ENCODE measurements at places on chromosomes 2 and 18.

GRCh38 chr2:73998451-73998850, 13.7 kb downstream of the TET3 start:
- no peak overlapping the region for H3K4me3 ChIP-seq
- no peaks in the 10 kb centered on the region for H3K27me3 ChIP-seq
- H3K27ac ChIP-seq = no peak overlapping the region
- peaks cover 23% of the 10 kb centered on the region for H3K4me1 ChIP-seq

GRCh38 chr2:29450596-29451222, 335.5 kb downstream of the CLIP4 start:
- H3K4me3 ChIP-seq = no peak overlapping the region
- no peaks in the 10 kb centered on the region for H3K4me1 ChIP-seq
- H3K27ac ChIP-seq = no peak overlapping the region
- DNase-seq = no peak

GRCh38 chr2:44480068-44480467, 118.3 kb downstream of the CAMKMT start:
- H3K4me3 ChIP-seq = no peak overlapping the region
- no peaks in the 10 kb centered on the region for H3K4me1 ChIP-seq
- DNase-seq = no peak
- no peaks in the 10 kb centered on the region for H3K36me3 ChIP-seq
- H3K27me3 ChIP-seq = no peaks in the 10 kb centered on the region

GRCh38 chr18:48867978-48868377, 82.8 kb downstream of the SMAD7 start:
- H3K4me3 ChIP-seq = no peak overlapping the region
- DNase-seq = no peak
- H3K36me3 ChIP-seq = no peaks in the 10 kb centered on the region
- 0 out of 2 replicates have a peak, but pooled peaks cover 5% of the 10 kb centered on the region for H3K4me1 ChIP-seq
- no peaks in the 10 kb centered on the region for H3K27me3 ChIP-seq
- no peak overlapping the region for H3K27ac ChIP-seq

DNA sequence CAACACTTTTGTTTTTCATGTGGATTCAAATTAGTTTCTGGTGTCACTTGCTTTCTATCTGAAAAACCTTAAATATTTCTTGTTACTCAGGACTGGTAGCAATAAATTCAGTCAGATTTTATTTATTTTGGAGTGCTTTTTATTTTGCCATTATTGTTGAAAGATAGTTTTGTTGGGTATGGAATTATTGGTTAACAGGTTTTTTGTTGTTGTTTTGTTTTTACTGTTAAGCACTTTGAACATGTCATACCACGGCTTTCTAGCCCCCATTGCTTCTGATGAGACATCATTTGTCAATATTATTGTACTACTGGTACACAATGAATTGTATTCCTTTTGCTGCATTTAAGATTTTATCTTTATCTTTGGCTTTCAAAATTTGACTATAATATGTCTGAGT, 12.9 kb upstream of the SFT2D3 start:
- H3K4me1 ChIP-seq = no peaks in the 10 kb centered on the region
- no peak for DNase-seq
- H3K27me3 ChIP-seq = no peaks in the 10 kb centered on the region
- H3K27ac ChIP-seq = no peak overlapping the region

- H3K36me3 ChIP-seq = no peaks in the 10 kb centered on the region
- no peak overlapping the region for H3K4me3 ChIP-seq
- H3K27ac ChIP-seq = no peak overlapping the region
- H3K27me3 ChIP-seq = no peaks in the 10 kb centered on the region
These were observed 9.0 kb upstream of the MLPH start for GRCh38 chr2:237478095-237478494.

GRCh38 chr18:60649107-60649506, 276.5 kb upstream of the MC4R start:
- no peak for DNase-seq
- no peaks in the 10 kb centered on the region for H3K36me3 ChIP-seq
- no peak overlapping the region for H3K4me3 ChIP-seq
- no peak overlapping the region for H3K27ac ChIP-seq
- no peaks in the 10 kb centered on the region for H3K4me1 ChIP-seq

DNA sequence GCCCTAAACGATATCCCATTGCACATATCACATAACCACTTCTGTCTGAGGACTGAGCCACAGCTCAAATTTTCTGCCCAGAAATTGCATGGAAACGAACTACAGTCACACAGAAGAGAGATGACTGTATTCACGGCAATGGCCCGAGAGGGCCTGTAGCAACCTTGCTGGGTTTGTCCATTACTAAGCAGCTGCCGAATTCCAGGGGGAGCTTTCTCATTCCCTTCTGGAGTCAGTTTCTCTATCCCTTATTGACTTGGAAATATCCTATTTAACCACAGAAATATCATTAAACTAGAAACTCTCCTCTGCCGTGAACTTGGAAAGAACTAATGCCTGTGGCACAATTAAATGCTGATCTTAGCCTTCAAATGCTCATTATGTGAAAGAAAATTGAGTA, 183.9 kb downstream of the DNER start:
- no peaks in the 10 kb centered on the region for H3K27me3 ChIP-seq
- no peaks in the 10 kb centered on the region for H3K36me3 ChIP-seq
- H3K4me1 ChIP-seq = no peaks in the 10 kb centered on the region
- no peak overlapping the region for H3K27ac ChIP-seq

DNA sequence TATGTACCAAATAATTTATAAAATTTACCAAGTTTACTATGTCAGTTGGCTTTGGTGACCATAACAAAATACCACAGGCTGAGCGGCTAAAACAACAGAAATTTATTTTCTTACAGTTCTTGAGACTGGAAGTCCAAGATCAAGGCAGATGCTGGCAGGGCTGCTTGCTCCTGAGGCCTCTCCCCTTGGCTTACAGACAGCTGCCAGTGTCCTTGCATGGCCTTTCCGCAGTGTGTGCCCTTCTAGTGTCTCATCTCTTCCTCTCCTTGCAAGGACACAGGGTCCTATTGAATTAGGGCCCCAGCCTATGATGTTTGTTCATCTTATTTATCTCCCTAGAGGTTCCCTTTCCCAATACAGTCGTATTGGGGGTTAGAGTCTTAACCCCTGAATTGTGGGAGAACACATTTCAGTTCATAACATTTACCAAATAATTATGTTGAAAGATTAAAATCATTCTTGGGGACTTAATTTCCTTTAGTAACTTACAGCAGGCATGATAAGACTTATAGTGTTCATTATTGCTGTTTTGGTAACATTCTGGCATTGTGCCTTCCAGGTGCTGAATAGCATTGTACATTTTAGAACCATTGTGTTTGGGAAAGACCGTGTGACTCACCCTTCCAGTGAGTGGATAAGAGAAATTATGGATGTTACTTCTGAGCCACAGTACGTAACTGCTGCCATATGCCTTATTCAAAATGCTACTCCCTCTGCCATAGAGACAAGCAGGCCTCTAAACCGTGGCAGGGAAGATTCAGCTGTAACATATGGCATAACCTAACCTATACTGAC, 317.5 kb downstream of the TMX3 start:
- H3K4me3 ChIP-seq = no peak overlapping the region
- no peaks in the 10 kb centered on the region for H3K27me3 ChIP-seq
- H3K36me3 ChIP-seq = no peaks in the 10 kb centered on the region

GRCh38 chr2:55115761-55116597, 65.7 kb upstream of the RTN4 start:
- no peak overlapping the region for H3K4me3 ChIP-seq
- peaks cover 35% of the 10 kb centered on the region for H3K4me1 ChIP-seq
- DNase-seq = no peak
- no peak overlapping the region for H3K27ac ChIP-seq

DNA sequence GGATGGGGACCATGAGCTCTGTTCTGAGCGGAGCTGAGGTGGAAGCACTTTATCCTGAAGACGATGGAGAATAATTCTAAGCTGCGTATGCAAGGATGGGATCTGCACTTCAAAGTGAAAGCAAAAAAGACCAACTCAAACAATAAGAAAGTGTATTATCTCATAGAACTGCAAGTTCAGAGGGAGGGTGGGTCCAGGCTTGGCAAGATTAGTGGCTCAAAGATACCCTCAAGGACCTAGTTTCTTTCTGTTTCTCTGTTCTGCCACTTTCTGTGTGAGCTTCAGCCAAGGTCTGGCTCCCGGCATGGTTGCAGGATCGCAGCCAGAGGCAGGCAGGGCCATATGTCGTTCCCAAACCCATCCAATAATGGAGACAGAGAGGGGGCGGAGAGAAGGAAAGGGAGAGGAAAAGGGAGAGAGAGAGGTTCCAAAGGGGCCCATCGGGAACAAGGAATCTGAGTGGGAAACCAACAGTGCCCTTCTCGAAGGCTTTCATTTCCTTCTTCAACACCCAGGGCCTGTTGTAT, 169.2 kb upstream of the NCK2 start:
- H3K27ac ChIP-seq = no peak overlapping the region
- H3K27me3 ChIP-seq = no peaks in the 10 kb centered on the region
- H3K4me3 ChIP-seq = no peak overlapping the region
- DNase-seq = no peak
- peaks cover 30% of the 10 kb centered on the region for H3K4me1 ChIP-seq

GRCh38 chr18:27608742-27609141, 423.6 kb upstream of the CHST9 start:
- no peak overlapping the region for H3K4me3 ChIP-seq
- DNase-seq = no peak
- no peaks in the 10 kb centered on the region for H3K4me1 ChIP-seq
- H3K36me3 ChIP-seq = no peaks in the 10 kb centered on the region

GRCh38 chr2:70510313-70510712, 43.3 kb downstream of the TGFA start:
- no peaks in the 10 kb centered on the region for H3K4me1 ChIP-seq
- no peak for DNase-seq
- H3K36me3 ChIP-seq = no peaks in the 10 kb centered on the region
- H3K27me3 ChIP-seq = no peaks in the 10 kb centered on the region

DNA sequence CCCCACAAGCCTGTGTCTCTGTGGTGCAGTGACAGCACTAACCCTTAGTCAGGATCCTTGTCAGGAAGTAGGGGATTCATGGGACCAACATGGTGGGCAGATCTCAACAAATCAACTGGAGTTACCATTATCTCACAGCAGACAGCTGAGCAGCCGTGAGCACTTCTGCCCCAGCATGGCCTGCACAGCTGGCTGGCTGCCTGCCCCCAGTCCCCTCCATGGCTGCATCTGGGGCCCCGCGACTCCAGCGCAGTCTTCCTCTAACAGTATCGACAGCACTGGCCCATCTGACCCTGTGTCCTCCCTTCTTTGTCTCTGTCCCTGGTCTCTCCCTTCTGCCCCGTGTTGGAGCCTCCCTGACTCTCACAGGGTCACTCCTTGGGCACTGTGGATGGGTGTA, 4.7 kb upstream of the ADCY3 start:
- no peaks in the 10 kb centered on the region for H3K36me3 ChIP-seq
- no peaks in the 10 kb centered on the region for H3K27me3 ChIP-seq
- DNase-seq = no peak
- no peak overlapping the region for H3K4me3 ChIP-seq
- no peaks in the 10 kb centered on the region for H3K4me1 ChIP-seq

DNA sequence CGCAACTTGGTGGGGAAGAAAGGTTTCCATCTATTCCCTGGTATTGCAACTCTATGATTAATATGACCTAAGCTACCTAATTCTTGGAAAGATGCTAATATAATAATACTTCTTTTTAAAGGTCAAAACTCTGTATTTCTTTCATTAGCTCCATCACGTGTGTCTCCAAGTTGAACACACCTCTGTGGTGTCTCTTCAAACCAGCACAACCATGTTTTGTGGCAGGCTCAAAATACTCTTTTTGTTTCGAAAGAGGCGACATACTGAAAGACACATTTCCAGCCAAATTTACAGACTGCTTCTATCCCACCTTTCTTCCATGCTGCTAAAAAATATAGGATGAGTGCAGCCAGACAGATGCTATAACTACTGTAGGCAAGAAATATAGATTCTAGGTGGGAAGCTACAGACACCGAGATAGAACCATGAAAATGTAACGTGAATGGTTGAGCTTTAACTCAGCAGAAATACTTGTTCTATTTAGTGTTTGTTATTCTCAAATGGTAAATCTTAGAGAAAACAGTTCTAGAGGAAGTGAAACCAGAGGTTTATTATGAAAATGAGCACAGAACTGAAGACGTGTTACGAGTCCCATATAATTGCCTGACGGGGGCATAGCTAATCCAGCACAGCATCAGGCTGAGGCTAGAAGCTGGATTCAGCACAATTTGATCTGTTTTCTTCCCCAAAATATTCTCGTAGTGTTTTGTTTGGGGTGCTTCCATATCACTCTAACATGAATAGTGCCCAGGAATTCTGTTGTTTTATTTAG, 991.5 kb upstream of the FANCL start:
- no peaks in the 10 kb centered on the region for H3K36me3 ChIP-seq
- no peak overlapping the region for H3K27ac ChIP-seq
- H3K4me3 ChIP-seq = no peak overlapping the region
- no peak for DNase-seq

GRCh38 chr2:56132138-56132537, 51.7 kb upstream of the CCDC85A start:
- no peaks in the 10 kb centered on the region for H3K4me1 ChIP-seq
- H3K27ac ChIP-seq = no peak overlapping the region
- peak; percentile 45 for DNase-seq

DNA sequence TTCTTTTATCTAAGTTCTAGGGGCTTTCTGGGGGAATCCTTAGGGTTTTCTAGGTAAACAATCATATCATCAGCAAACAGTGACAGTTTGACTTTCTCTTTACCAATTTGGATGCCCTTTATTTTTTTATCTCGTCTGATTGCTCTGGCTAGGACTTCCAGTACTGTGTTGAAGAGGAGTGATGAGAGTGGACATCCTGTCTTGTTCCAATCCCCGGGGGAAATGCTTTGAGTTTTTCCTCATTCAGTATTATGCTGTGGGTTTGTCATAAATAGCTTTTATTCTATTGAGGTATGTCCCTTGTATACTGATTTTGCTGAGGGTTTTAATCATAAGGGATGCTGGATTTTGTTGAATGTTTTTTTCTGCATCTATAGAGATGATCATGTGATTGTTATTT, 549.5 kb downstream of the EPHA4 start:
- no peaks in the 10 kb centered on the region for H3K27me3 ChIP-seq
- H3K4me1 ChIP-seq = no peaks in the 10 kb centered on the region
- H3K36me3 ChIP-seq = no peaks in the 10 kb centered on the region
- DNase-seq = no peak
- no peak overlapping the region for H3K4me3 ChIP-seq

- peak; percentile 43 for DNase-seq
- no peaks in the 10 kb centered on the region for H3K36me3 ChIP-seq
- H3K27ac ChIP-seq = no peak overlapping the region
- H3K4me1 ChIP-seq = no peaks in the 10 kb centered on the region
These were observed 129.7 kb downstream of the CCDC85A start for GRCh38 chr2:56313500-56313921.

DNA sequence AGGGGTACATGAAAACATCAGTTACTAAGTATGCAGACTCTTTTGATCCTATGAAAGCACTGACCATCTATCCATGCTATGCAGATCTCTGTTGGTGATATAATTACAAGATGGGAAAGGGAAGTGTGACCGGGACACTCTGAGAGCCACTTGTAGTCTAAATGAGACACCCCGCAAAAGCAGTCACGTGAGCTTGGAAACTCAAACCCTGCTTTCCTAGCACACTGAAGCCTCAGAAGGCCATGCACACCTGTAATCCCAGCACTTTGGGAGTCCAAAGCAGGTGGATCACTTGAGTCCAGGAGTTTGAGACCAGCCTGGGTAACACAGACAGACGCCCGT, 137.5 kb downstream of the INO80D start:
- no peak overlapping the region for H3K4me3 ChIP-seq
- no peaks in the 10 kb centered on the region for H3K36me3 ChIP-seq
- H3K27ac ChIP-seq = no peak overlapping the region
- no peaks in the 10 kb centered on the region for H3K27me3 ChIP-seq
